ENCODE measurements at places on chromosomes 1 and 21. TPM values are rescaled to one million over a fixed set of nuclear protein-coding genes. Genes with fewer than 3 reads are reported as not detected.

- no peak for DNase-seq
Measured at GRCh38 chr1:178010674-178011464, 41.0 kb upstream of the SEC16B start.

The GPX7 gene
- total RNA-seq: 15.8 TPM

GRCh38 chr1:8663915-8664329, 153.5 kb downstream of the RERE start:
- no peak for DNase-seq

DNA sequence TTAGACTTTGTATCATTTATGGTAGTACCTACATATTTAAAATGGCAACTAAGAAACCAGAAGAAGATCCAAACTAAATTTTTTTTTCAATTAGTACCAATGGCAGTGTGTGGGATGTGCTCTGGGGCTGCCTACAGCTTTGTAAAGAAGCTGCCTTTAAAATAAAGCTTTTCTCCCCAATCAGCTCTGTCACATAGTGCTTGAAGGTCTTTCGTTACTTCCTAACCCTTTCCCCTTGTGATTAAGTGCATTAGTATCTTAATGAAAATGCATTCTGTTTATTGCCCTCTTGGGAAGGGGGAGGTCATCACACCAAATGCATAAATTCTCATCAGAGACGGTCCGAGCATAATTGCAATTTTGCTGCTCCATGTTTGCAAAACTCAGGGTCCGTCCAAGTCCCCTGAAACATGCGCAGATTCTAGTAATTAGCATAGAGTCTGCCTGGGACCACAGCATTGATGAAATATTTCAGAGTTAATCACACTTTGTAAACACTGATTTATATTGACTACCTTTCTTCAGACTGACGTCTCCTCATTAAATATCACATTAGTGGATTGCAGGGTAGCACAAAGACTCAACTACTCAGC, 71.3 kb downstream of the ESRRG start:
- no peak for DNase-seq

GRCh38 chr1:102796429-102796828, 311.9 kb downstream of the COL11A1 start:
- no peak for DNase-seq

The C1QTNF12 gene
- total RNA-seq: not detected

DNA sequence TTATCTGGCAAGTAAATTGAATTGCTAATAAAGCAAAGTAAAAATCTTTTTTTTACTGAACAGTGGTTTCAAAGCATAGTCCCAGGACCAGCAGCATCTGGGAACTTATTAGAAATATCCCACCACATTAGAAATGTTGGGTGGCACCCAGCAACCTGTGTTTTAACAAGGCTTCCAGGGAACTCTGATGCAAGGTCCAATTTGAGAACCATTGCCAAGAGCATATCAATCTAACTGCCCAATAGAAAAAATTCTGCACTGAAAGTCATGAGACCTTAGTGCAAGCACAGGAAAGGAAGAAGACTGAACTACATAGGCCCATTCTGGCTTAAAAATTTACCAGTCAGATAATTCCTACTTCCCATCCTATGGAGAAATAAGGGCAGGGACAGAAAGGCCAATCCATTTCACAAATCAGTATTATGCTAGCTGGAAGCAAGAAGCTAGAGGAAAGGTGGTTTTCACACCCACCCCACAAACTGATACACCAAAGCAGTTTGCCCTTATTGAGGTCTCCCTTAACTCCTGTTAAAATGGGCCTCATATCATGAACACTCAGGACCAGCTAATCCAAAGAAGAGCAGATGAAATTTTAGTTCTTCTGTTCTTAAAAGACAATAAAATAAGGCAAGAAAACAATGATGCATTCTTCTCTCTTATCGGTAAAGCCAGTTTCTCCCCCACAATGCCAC, 17.5 kb upstream of the C1orf105 start:
- no peak for DNase-seq

- no peak for DNase-seq
Measured at GRCh38 chr1:15843826-15844572, 3.5 kb upstream of the SPEN start.

- DNase-seq: no peak
Measured at GRCh38 chr1:37612186-37612585, 16.4 kb upstream of the GNL2 start.

DNA sequence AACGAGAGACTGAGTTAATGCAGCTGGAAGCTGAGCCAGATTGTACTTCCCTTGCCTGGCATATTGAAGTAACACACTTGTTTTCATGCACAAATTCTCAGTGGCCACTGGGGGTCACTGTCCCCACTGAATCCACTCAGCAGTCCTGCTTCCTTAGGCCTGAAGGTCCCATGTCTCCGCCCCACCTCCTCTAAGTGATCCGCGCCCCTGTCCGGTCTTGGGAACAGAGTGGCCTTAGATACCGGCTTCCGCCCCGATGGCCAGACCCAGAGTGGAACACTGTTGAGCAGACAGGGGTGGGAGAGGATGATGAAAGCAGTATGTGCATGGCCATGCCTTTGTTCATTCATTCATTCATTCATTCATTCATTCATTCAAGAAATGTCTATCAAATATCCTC, 34.8 kb downstream of the CHAF1B start:
- no peak for DNase-seq

The STUM gene
- 7.6 TPM for total RNA-seq

GRCh38 chr1:150066838-150067183, 765 bp upstream of the VPS45 start:
- DNase-seq: no peak

The CFHR3 gene
- not detected for total RNA-seq

GRCh38 chr1:156608981-156609380, 7.7 kb upstream of the GPATCH4 start:
- DNase-seq: no peak

DNA sequence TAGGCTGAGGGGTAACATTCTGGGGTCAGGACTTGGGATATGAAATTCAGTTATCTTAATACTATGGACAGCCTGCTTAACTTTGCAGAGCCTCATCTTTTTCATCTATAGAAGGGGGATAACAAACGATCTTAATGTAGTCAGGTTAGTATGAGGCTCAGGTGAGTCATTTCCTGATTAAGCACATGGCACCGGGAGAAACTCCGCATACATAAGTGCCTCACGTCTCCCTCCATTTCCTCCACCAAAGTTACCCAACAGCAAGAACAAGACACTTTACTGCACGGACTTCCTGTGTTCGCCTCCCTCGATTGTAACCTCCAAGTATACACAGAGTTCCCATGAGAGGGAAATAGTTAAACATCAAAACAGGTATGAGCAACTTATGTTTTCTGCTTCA, 112.7 kb upstream of the COA6 start:
- no peak for DNase-seq

The BEND5 gene
- 4.0 TPM for total RNA-seq

DNA sequence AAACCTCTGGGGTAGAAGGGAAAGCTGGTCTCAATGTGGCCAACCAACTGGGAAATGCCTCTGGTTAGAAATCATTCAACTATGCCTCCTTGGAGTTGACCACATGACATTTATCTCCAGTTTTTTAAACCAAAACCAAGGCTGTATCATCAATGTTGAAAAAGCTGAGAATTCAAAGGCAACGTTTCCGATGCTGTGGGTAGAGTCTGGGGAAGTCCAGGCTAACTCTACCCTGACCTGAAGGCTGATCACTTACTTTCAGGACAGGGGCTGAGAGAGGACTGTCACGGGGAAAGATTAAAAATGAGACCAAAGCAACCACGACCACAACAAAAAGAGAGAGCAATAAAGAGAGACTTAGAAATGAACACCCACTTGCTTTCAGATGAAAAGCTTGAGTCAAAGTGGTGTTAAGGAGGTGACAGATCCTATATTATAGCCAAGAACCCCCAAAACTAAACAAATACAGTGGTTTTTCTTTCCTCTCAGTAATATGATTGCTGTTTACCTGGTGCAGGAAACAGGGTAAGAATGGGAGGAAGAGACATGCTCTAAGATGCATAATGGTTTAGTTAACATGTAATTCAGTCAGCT, 90.8 kb upstream of the TNFSF4 start:
- DNase-seq: no peak
